ENCODE measurements at places on chromosomes 2 and 18.
A peak's percentile ranks its signal among the peaks of the same experiment; 100 is the strongest.

DNA sequence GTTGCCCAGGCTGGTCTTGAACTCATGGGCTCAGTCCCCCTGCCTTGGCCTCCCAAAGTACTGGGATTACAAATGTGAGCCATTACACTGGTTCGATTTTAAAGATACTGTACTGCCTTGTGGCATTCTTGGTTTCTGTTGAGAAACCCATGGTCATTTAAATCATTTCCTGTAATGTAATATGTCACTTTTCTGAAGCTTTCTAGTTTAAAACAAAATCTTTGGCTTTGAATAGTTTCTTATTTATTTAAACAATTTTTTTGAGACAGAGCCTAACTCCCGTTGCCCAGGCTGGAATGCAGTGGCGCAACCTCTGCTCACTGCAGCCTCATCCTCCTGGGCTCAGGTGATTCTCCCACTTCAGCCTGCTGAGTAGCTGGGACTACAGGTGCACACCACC, 8.9 kb downstream of the ZNF512 start:
- DNase-seq, result no peak

- DNase-seq, result no peak
Measured at GRCh38 chr2:74261204-74261864, 62.9 kb downstream of the MTHFD2 start.

DNA sequence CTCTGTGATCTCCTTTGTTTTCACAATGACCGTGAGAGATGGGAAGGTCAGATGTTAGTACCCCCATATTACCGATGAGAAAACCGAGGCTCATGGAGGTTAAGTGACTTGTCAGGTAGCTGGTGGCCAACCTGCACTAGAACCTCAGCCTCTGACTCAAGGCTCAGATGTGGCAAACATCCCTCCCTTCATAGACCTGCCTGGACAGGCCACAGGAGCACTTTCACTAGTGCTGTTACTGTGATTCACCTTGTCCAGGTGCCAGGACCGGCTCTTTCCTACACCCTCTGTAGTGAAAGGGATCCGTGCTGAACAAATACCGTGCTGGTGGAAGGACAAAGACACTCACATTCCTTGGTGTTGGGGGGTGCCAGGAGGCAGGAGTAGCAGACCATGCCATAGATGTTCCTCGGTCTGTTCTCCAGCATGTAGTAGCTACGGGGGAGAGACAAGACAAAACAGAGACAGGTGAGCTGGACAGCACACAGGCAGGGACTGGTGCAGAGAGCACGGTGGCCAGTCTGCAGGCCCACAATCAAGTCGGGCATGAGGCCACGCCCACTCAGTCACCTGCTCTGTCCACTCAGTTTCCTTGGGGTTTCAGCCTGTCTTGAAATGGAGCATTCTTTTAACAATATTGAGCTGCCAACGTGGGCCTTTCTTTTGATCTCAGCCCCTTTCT, 65.9 kb downstream of the EDAR start:
- DNase-seq, result no peak

- peak; percentile 24 for DNase-seq
Measured at GRCh38 chr2:102620332-102620731, 979 bp downstream of the SLC9A2 start.

Measured in GM12865 (cell line).